ENCODE measurements at places on chromosomes 6 and 20.

GRCh38 chr6:14819840-14820420, 425.9 kb upstream of the JARID2 start:
- DNase-seq = no peak

DNA sequence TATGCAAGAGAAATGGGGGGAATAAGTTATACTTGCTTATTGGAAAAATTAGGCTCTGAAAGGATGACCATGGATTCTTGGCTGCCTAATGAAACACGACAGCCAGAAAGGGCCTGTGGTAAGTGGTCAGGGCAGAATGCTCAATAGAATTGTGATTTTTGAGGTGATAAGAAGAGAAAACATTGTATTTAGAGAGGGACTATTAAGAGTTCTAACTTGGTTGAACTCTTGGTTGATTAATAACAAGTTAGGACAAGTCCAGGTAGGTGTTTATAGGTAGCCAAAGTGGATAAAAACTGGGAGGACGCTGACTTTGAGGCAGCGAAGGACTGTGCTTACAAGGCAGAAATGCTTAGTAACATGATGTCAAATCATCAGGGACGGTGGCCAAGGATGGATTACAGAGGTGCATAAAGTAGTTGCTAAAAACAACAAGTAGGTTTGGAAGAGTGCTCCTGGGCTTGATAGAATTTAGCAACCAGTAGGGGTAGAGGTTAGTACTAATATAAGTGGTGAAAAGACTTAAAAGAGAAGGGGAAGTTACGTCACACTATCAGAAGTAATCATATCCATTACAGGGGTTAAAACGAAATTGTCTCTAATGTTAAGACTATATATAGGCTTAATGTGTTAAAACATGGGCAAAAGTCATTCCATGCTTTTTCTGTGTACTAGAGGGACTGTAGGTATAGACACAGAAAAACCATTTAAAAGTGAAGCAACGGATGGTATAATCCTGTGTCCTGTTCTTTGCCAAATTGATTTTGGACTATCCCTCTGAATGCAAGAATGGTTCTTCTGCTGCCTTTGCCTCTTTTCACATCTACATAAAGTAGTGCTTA, 98.6 kb downstream of the EYA4 start:
- DNase-seq = no peak

DNA sequence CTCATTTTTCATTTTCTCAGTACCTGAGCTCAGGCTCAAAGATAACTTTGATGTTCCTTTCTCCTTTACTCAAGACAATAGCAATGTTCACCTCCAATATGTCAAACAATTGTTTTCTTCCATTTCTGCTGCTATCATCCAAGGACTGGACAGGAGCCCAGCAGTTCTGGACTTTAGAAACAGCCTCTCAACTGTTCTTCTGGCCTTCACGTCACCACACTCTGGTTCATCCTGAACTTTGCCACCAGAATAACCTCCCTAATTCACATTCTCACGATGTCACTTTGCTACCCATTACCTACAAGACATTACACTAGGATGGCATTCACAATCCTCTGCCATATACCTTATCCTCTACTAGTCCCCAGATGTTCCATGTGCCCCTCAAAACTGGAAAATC, 60.6 kb upstream of the PLEKHG1 start:
- DNase-seq = no peak

DNA sequence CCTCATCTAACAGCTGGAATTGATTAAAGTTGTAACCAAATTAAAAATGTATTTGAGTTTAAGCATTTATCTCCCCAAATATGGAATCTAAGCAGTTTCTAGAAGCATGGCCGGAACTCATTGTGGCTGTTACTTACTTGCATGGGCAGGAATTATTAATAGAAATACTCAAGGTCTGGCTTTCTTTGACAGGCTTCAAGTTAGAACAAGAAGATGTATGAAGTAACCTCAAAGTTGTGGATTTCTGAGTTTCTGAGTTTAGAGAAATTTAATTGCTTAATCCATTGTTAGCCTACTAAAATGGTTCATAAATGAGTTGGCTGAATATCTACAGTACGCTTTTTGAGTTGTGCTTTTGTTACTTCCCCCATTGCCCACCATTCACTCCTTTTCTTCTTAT, 7.7 kb downstream of the CARMIL1 start:
- DNase-seq = no peak

DNA sequence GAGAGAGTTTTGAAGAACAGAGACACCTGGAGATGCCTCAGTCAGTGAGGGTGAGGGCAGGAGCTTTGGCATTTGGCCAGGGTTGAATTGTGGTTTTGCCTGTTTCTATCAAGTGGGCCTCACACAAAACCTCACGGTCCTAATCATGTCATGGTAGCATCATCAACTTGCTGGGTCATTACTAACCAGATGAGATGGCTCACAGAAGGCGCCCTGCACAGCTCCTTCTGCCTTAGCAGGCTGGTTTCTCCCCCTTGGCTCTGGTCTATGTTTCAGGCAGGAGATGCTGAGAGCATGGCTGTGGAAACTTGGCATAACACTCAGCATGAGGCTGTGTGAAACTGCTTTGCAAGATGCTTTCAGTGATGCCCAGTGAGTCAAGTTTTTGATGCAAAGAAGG, 99.3 kb downstream of the LRRC1 start:
- DNase-seq = no peak

DNA sequence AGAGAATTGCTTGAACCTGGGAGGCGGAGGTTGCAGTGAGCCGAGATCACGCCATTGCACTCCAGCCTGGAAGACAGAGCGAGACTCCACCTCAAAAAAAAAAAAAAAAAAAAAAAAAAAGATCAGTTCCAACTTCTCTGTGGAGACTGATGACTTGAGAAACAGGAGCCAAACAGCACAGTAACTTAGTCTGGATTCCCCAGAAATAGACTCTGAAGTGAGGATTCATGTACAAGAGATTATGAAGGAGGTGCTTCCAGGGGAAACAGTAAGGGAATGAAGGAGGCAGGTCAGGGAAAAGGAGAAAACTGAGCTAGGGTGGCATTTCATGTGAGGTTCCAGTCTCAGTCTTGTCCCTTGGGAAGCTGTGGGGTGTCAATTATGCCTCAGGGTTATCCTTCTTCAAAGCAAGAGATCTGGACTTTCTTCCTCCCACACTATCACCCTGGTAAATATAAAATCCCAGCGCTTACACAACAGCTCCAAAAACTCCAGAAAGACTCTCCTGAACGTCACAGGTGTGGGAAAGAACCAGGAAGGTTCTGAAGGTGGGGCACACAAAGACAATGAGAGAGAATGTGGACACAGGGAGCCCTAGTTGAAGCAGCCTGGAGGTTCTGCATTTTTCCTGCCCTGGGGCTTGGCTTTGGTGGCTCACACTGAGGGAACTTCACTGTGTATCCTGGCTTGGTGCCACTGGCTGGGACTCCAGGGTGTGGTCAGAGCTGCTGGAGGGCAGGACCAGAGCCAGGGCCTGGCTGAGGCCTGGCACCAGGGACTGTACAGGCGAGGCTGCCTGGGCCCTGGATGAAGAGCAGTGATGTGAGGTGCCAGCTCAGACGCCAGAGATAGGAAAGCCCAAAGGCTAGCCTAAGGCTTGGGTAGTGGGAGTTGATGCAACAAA, 46.8 kb downstream of the PCNA start:
- no peak for DNase-seq

DNA sequence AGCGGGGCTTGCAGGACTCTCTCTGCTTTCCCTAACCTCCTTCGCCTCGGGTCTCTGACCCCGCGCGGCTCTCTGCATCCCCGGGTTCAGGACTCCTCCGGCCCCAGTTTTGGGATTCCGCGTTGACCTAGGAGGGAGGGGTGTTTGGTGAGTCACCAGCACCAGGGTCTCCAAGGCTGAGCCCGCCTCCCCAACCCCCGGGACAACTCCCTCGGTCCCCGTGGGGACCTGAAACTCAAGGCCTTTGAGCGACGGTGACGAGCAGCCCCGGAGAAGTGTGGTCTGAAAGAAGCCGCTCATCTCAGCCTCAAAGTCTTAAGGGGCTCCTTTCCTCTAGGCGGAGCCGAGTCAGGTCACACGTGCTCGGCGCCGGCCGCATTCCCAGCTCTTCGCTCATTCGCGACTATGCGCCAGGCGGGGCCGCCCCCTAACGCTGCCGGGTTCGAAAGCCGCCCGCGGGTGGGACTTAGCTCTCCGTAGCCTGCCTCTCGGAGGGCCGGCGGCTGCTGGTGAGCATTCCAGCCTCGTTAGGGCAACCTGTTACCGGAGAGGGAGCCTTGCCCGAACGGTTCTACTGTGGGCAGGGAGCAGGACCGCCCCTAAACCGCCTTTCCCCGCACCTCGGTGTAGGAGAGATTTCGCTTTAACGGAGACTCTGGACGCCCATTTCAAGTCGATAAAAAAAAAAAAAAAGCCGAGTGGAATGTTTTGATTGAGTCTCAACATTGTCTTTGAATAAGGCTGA, 3.0 kb upstream of the PRDM13 start:
- DNase-seq = no peak

DNA sequence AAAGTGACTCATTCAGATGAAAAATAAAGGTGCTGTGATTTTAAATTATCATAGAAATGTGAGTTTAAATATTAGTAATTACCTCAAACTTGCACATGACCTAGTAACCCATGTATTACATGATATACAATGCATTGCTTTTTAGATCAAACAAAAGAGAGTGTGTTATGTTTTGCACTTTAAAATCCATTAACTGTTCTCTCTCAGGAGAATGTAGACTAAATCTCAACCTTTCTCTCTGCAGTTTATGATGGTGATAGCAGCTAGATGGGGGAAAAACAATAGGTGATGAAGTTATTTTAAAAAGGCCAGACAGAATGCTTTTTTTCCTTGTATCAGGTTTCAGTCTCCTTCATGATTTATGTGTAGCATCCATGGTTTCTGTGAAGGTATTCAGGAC, 404.4 kb upstream of the RNF217 start:
- DNase-seq = no peak

All from stimulated activated CD8-positive, alpha-beta memory T cell treated with anti-CD3 and anti-CD28 coated beads, Interleukin-4, amount 100 ng/mL, for 1 hour (primary cell).